ENCODE measurements at places on chromosomes 13 and 19.

- no peak for DNase-seq
These were observed 6.2 kb downstream of the NUMBL start for GRCh38 chr19:40684280-40684679.

GRCh38 chr13:23966221-23966690 is 69.0 kb upstream of the C1QTNF9B start:
- DNase-seq = no peak

GRCh38 chr13:33081666-33082065 is 65.4 kb downstream of the KL start:
- DNase-seq = no peak

GRCh38 chr13:102561933-102562332 is 34.9 kb upstream of the TPP2 start:
- no peak for DNase-seq

DNA sequence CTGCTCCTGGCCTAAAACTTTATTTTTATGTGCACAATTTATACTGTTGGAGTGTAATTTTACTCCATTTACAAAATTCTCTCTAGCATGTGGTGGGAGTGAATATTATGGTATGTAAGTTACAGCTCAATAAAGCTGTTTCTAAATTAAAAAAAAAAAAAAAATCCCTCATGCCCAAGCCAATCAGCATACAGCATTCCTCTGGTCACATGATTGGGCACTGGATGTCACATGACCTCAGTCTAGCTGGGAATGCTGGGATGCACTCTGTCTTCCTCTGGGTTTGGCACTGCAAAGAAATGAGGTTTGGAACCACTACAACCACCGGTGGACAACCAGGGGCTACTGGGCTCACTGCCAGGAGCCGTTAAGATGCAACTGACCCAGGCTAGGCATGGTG is 67.6 kb downstream of the ZNF557 start:
- DNase-seq = no peak

DNA sequence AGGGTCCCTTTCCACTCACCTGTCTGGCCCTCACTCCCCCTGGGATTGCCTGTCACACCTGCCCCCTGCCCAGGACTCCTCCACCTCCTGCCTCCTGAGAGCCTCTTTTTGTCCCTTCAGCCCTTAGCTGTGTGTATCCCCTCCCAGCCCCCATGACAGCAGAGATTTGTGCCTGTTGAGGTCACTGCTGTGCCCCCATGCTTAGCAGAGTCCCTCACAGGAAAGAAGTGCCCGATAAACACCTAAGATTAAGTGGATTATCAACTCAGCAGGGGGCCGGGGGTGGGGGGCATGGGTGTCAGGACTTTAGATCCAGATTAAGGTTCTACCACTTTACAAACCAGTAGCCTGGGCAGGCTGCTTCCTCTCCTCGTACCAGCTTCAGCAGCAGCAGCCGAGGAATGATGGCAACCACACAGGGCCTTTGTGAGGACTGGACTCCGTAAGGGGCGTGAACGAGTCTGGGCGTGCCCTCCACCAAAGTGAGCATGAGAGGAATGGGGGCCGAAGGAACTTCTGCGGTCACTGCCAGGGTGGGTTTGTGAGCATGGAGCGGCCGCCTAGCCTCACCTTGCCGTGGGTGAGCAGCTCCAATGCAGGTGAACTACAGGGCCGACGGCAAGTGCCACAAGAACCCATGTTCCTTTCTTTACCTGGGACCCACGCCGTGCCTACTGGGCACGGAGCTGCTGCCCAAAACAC is 36.1 kb downstream of the ZNF787 start:
- DNase-seq = no peak

GRCh38 chr13:85603735-85604134 is 195.5 kb downstream of the SLITRK6 start:
- no peak for DNase-seq

DNA sequence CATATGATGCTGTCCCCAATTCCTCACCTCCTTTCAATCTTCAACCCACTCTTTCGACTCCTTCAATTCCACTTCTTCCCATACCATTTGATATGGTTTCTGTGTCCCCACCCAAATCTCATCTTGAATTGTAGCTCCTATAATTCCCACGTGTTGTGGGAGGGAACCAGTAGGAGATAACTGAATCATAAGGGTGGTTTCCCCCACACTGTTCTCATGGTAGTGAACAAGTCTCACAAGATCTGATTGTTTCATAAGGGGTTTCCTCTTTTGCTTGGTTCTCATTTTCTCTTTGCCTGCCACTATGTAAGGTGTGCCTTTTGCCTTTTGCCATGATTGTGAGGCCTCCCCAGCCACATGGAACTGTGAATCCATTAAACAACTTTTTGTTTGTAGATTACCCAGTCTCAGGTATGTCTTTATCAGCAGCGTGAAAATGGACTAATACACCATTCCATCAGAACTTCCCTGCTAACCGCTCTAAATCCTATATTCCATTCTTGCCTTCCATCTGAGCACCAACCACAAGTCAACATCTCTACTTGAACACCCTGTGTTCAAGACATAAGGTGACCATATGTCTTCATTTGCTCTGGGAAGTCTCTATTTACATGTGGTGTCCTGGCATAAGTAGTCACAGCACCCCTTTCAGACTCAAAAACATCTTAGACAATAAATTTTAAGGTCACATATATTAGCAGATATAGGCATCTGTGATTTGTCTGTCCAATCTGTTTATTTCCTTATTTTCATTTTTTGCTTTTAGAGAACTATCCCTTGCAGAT is 122.9 kb downstream of the TSHZ3 start:
- DNase-seq = no peak

GRCh38 chr13:48563626-48564025 is 30.7 kb upstream of the RCBTB2 start:
- DNase-seq = no peak

GRCh38 chr13:42600943-42601342 is 27.0 kb downstream of the TNFSF11 start:
- DNase-seq = no peak

DNA sequence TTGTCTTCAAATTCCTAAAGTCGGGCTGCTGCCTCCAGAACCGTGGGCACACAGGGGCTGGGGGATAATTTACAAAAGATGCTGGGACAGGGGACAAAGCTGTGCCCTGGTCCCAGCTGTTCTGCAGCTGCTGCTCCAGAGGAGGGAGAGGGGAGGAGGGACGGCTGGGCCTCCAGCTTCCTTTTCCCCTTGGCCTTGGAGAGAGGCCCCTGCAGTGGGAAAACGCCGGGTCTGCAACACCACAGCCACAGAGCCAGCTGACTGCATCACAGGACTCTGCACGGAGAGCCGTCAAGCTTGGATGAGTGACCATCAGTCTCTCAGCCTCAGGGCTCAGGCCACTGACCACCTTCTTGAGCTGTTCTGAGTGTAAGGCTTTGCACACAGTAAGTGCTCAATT is 6.1 kb downstream of the DOCK6 start:
- DNase-seq = no peak

DNA sequence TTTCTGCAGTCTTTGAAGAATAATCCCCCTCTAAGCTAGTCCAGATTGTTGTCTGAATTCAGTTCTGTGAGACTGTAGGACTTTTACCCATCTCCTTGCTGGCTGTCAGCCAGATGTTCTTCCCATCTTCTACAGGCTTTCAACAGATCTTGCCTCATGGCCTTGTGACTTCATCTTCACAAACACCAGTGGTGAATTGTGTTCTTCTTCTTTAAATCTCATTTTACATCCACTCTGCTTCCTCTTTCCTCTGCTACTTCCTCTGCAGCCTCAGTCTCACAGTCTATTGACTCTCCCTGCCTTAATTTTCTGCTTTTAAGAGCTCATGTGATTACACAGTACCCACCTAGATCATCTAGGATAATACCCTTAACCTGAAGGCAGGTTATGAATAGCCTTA is 859.0 kb upstream of the SLITRK1 start:
- no peak for DNase-seq

- no peak for DNase-seq
These were observed 444.8 kb downstream of the FOXO1 start for GRCh38 chr13:40221460-40222201.

- no peak for DNase-seq
These were observed 224.7 kb downstream of the ZNF536 start for GRCh38 chr19:30596813-30597399.

GRCh38 chr13:30078059-30078458 is 227.6 kb upstream of the UBL3 start:
- DNase-seq = peak; percentile 49

DNA sequence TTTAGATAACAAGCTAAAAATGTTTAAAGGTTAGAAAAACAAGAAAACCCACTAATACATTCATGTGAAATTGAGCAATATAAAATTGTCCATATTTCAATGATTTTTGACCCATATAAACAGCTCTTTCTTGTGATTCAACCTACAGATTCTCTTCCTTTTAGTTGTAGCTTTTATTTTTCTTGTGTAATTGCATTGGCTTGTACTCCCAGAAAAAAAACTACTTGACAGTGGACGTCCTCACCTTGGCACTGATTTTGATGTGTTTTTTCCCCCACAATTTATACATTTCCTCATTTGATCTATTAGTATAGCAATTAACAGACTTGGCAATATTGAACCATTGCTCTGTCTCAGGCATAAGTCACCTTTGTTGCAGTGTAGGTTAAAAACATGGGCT is 4.7 kb downstream of the CCDC194 start:
- DNase-seq = no peak

DNA sequence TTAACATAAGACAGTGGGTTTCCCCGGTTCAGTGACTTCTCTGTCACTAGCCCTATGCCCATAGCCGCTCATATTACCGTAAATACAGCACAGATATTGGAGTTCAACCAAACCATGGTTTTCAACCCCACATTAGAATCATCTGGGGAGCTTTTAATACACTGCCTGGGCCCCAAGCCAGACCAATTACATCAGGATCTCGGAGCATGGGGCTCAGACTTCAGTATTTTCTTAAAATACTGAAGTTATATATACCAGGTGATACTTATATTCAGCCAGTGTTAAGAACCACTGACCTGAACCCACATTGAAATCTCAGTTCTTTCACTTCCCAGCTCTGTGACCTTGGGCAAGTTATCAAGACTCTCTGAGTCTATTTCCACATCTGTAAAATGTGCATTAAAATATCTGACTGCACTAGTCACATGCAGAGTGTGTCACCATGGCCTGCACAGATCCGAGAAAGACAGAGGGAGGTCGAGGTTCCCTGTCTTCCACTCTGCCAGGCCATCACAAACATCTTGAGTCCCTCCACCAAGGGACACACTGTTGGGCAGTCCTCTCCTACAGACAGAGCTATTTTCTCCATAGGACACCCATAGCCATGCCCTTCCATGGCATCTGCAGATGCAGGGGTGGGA is 32.2 kb upstream of the IPO5 start:
- DNase-seq = no peak

DNA sequence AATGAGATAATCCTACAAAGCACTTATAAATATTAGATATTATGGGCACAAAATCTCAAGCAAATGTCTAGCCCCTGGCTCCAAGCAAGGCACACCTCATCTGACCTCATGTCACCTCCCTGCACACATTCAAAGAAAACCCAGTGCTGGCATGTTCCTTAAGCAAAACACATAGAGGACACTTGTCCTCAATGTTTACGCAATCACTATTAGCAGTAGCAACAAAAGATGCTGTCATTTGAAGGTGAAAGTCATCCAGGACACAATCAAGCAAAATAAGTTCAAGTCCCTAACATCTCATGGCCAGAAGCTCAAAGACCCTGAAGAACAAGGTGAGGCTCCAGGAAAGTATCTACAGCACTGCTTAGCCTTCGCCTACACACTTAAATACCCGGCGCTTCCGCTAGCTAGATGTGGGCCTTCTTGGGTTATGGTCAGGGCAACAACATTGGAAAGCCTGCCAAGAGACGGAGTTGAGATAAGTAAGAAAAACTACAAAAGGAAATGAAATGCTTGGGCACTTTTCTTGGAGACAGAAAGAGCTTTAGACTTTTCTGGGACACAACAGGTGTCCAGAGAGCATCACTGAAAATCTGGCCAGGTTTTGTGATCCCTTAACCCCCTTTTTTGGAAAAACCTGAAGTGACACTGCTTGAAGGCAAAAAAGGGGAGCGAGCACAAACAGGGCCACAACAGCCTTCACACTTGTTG is 85.7 kb downstream of the FOXO1 start:
- no peak for DNase-seq

GRCh38 chr13:66830940-66831716 is 399.0 kb downstream of the PCDH9 start:
- DNase-seq = no peak

DNA sequence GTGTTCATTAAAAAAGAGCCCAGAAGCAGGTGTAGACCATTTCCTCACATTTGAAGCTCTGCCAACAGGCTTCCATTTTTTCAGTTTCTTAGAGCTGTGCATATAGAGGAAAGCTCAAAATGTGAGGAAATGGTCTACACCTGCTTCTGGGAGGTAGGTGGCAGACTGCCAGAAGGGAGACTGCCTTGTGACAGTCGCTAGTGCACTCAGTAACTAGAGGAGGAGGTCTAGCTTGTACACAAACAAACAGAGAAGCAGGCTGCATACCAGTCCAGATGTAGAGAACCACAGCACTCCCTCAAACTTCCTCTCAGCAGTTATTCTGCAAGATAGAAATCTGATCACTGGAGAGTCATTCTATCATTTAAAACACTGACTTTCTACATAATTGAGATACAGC is 800.2 kb downstream of the EFNB2 start:
- DNase-seq = no peak

GRCh38 chr19:51016798-51017683 is 2.5 kb downstream of the KLK10 start:
- DNase-seq = peak; percentile 51

DNA sequence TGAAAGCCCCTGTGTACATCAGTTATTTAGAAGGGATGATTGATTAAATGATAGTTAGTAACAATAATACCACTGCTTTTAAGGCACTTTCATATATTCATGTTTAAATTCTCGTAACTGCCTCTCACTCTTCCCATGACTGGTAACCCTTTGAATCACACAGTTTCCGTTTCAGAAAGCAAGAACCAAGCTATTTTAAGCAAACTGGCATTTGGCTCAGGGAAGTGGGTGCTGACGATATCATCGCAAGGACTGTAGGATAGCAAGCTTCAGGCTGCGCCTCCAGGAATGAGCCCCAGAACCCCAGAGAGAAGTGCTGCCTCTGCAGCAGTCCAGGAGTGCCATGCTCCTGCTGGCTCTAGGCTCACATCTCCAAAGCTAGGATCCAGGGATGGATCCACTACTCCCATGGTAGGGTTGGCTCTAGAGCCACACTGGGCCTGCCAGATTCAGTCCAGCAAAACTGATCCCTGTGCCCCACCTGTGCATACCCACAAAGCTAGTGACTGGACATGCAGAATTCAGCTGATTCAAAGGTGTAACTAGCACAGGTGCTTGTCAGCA is 313.5 kb downstream of the SLC7A1 start:
- no peak for DNase-seq

- DNase-seq = no peak
These were observed 1776.2 kb downstream of the PCDH9 start for GRCh38 chr13:65453982-65454381.

GRCh38 chr13:79781829-79782540 is 301.0 kb downstream of the NDFIP2 start:
- no peak for DNase-seq

GRCh38 chr13:83086088-83086487 is 796.2 kb downstream of the SLITRK1 start:
- DNase-seq = no peak

GRCh38 chr13:98466634-98467236 is 110.2 kb downstream of the STK24 start:
- DNase-seq = no peak

Measured in NCI-H524 (cell line).